Naive thymus-derived CD4-positive, alpha-beta T cell (primary cell): ENCODE measurements at places on chromosomes 3 and 15. TPM values are rescaled to one million over a fixed set of nuclear protein-coding genes. Genes with fewer than 3 reads are reported as not detected.

GRCh38 chr3:117252208-117252607 is 542.6 kb downstream of the TUSC7 start:
- no peak for DNase-seq

- no peak for DNase-seq
These were observed 96.8 kb downstream of the SLMAP start for GRCh38 chr3:57852896-57853295.

- no peak for DNase-seq
These were observed 26.0 kb downstream of the PLA2G4F start for GRCh38 chr15:42130246-42130986.

DNA sequence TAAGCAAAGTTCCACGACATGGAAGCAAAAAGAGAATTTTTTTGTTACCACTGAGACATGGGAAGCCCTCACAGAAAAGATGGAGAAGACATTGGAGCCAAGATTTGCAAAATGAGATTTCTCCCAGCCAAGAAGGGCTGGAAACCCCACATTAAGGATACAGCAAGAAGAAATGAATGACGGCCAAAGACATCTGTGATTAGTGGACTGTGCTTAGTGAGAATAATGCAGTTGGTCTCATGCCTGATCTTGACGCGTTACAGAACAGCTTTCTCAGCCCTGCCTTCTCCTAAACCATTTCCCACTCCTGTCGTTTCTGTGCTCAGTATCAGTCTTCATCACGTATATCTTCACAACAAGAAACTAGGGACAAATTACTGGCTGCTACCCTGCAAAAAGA is 45.8 kb upstream of the ARRDC4 start:
- DNase-seq: no peak

GRCh38 chr3:54951405-54951804 is 23.5 kb upstream of the LRTM1 start:
- DNase-seq: no peak

GRCh38 chr15:40104296-40104864 is 4.3 kb downstream of the BMF start:
- DNase-seq: no peak

NRROS gene
- total RNA-seq: 14.2 TPM
